ENCODE measurements at places on chromosomes 4 and X. TPM values are rescaled to one million over a fixed set of nuclear protein-coding genes. Genes with fewer than 3 reads are reported as not detected.

GRCh38 chr4:16715482-16715881, 183.0 kb downstream of the LDB2 start:
- no peaks in the 10 kb centered on the region for H3K4me1 ChIP-seq
- H3K4me3 ChIP-seq: no peak overlapping the region
- no peak for DNase-seq
- H3K36me3 ChIP-seq: no peaks in the 10 kb centered on the region

DNA sequence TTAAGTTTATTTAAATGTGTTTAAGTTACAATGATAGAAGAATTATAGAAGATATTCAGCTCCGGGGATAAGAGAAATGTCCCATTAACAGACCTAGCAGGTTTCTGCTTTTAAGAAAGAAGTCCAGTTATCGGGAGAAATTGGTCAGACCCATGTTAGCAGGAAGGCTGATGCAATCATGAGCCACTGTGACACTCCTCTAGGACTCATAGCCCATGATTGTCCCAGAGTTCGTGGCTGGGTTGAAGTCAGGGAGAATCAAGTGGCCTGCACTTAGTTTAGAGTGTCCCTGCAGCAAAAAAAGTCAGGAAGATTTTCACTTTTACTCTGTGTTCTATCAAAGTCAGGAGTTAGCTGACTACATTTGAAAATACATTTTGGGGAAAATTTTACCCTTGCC, 72.0 kb downstream of the TMEM144 start:
- H3K36me3 ChIP-seq: no peaks in the 10 kb centered on the region
- no peak overlapping the region for H3K4me3 ChIP-seq
- H3K27me3 ChIP-seq: no peaks in the 10 kb centered on the region
- no peak for DNase-seq
- no peak overlapping the region for H3K27ac ChIP-seq

- H3K27ac ChIP-seq: no peak overlapping the region
- no peaks in the 10 kb centered on the region for H3K36me3 ChIP-seq
- no peaks in the 10 kb centered on the region for H3K4me1 ChIP-seq
- H3K4me3 ChIP-seq: no peak overlapping the region
- no peak for DNase-seq
Observed at GRCh38 chr4:138663883-138664282, 351.7 kb upstream of the NOCT start.

DNA sequence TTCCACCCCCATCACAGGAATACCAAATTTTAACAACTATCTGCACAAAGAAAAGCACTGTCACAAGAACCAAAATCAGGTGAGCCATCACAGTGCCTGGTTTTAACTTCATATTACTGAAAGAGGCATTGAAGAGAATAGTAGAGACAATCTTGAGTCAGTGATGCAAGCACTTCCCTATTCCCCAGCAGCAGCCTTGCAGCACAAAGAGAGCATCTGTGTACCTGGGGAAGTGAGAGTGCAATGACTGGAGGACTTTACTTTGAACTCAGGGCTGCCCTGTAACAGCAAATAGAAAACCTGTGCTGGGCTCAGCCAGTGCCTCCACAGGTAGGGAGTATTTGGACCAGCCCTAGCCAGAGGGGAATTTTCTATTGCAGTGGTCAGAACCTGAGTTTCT, 361.8 kb downstream of the TEX13C start:
- H3K27ac ChIP-seq: no peak overlapping the region
- no peaks in the 10 kb centered on the region for H3K36me3 ChIP-seq
- H3K4me3 ChIP-seq: no peak overlapping the region
- no peaks in the 10 kb centered on the region for H3K4me1 ChIP-seq
- DNase-seq: no peak

DNA sequence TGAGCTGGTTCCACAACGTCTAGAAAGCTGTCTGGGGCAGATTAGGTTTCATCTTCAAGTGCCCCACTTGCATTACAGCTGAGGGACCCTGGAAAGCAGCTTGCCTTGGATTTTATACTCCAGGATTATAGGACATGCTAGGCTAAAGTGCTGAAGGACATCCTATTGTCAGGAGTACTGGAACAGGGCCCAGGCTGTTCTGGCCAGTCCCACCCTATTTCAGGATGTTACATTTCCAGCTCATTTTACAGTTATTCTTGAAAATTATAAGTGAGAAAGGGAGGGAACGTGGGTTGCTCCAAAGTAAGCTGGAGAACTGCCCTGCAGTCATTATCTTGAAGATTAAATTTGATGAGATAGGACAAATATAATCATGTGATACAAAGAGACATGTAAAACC, 71.0 kb upstream of the UGT8 start:
- no peaks in the 10 kb centered on the region for H3K27me3 ChIP-seq
- H3K4me3 ChIP-seq: no peak overlapping the region
- H3K36me3 ChIP-seq: no peaks in the 10 kb centered on the region
- no peak for DNase-seq
- no peak overlapping the region for H3K27ac ChIP-seq

- H3K4me1 ChIP-seq: no peaks in the 10 kb centered on the region
- H3K36me3 ChIP-seq: no peaks in the 10 kb centered on the region
- H3K27me3 ChIP-seq: no peaks in the 10 kb centered on the region
- no peak overlapping the region for H3K4me3 ChIP-seq
Observed at GRCh38 chrX:120564925-120565324, 4.2 kb upstream of the CUL4B start.

- H3K36me3 ChIP-seq: no peaks in the 10 kb centered on the region
- no peak overlapping the region for H3K27ac ChIP-seq
Observed at GRCh38 chrX:151537572-151537971, 25.9 kb upstream of the PASD1 start.

- DNase-seq: no peak
- H3K4me3 ChIP-seq: no peak overlapping the region
- no peaks in the 10 kb centered on the region for H3K36me3 ChIP-seq
Observed at GRCh38 chr4:167282171-167282864, 48.0 kb upstream of the SPOCK3 start.

DNA sequence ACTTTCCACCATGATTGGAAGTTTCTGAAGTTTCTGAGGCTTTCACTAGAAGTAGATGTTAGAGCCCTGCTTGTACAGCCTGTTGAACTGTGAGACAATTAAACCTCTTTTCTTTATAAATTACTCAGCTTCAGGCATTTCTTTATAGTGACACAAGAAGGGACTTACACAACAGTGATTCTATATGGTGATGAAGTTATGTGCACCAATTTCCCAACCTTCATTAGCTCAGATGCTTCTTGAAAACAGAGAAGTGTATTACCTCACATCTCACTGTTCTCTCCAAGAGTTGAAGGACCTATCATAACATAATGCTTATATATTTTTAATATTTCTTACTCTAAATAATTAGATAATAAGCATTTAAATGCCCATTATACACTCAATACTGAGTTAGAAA, 202.1 kb upstream of the ANXA10 start:
- H3K27me3 ChIP-seq: no peaks in the 10 kb centered on the region
- H3K36me3 ChIP-seq: no peaks in the 10 kb centered on the region
- DNase-seq: no peak

DNA sequence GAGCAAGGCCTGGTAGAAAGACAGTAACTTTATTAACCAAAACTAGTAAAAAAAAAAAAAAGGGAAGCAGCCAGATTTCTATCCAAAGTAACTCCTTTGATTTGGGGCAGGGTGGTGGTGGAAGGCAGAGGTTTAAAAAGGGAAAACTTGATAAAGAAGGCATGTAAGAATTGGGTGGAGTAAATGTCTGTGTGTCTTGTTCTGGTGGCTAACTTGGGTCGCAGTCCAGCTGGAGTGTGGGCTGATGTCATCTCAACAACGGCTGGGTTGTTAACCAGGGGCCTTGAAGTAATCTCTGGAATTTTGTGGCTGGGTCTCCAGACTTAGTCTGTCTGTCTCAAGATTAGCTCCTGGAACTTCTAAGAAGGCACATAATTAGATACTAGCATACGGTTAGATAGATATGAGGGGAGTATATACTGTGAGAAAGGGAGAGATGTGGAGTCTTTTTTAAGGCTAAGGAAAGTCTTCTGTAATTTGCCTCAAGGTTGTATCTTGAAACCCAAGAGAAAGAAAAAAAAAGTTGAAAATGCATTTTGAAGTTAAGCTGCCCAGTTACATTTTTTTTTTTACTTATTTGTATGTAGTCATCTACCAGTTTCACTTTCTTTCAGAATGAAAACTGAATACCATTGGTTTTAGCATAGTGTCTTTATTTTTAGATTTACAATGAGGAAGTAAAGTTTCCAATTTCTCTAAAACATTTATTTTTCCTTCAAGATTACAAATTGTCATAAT, 48.3 kb downstream of the MTHFD2L start:
- no peak for DNase-seq
- peaks cover 26% of the 10 kb centered on the region for H3K4me1 ChIP-seq
- H3K27ac ChIP-seq: no peak overlapping the region
- H3K27me3 ChIP-seq: no peaks in the 10 kb centered on the region
- no peak overlapping the region for H3K4me3 ChIP-seq

- no peaks in the 10 kb centered on the region for H3K4me1 ChIP-seq
- DNase-seq: peak; percentile 55
- H3K36me3 ChIP-seq: no peaks in the 10 kb centered on the region
- H3K4me3 ChIP-seq: peak overlapping the region; percentile 99
Observed at GRCh38 chr4:36243355-36244256, 708 bp downstream of the ARAP2 start.

DNA sequence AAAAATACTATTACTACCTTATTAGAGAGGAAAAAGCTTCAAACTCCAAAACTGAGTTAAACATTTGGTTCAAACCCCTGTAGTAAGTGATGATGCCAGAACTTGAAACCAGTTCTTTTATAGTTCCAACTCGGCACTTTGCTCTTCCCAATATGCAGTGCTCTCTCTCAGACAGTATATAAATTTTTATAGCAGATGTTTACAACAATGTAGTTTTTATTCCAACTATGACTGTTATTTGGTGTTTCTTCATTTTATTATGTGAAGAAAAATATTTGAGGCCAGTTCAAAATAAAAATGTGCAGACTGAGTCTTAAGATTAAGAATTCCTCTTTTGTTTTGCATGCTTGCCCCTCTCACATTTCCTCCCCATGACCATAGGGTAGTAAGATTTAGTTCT, 2.9 kb upstream of the PPP4R3C start:
- H3K27ac ChIP-seq: no peak overlapping the region
- no peak overlapping the region for H3K4me3 ChIP-seq
- no peaks in the 10 kb centered on the region for H3K36me3 ChIP-seq
- no peaks in the 10 kb centered on the region for H3K4me1 ChIP-seq
- DNase-seq: no peak
- no peaks in the 10 kb centered on the region for H3K27me3 ChIP-seq

- no peak for DNase-seq
- no peak overlapping the region for H3K27ac ChIP-seq
- H3K4me3 ChIP-seq: no peak overlapping the region
- H3K36me3 ChIP-seq: no peaks in the 10 kb centered on the region
- H3K4me1 ChIP-seq: no peaks in the 10 kb centered on the region
- no peaks in the 10 kb centered on the region for H3K27me3 ChIP-seq
Observed at GRCh38 chr4:138938366-138938690, 77.3 kb upstream of the NOCT start.

- no peak overlapping the region for H3K4me3 ChIP-seq
- H3K27ac ChIP-seq: no peak overlapping the region
- no peaks in the 10 kb centered on the region for H3K36me3 ChIP-seq
Observed at GRCh38 chr4:35461931-35462659, 782.2 kb downstream of the ARAP2 start.

GRCh38 chr4:73740353-73740778, at the start of gene CXCL8:
TSS of gene CXCL8 (plus strand) at chr4:73740569. CDS start at chr4:73740659, 90 bp downstream.
- H3K27me3 ChIP-seq: no peaks in the 10 kb centered on the region
- peak; percentile 70 for DNase-seq
- H3K36me3 ChIP-seq: no peaks in the 10 kb centered on the region
- H3K4me1 ChIP-seq: peaks cover 8% of the 10 kb centered on the region

DNA sequence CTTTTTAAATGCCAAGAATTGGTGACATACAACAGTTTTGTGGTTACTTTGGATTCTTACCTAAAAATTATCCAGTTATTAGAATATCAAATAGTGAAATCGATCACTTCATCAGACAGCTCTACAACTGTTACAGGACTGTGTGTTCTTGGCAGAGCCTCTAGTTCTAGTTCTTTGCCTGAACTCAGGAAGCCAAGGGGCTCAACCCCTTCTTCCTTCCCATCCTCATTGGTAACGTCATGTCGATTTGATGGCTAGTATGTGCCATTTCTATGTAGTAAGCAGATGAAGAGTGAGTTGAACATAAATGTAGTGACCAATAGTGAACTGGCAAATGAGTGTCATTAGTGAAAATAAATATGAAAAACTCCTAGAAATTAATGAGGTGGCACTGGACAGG, 59.4 kb upstream of the LIMCH1 start:
- H3K4me1 ChIP-seq: no peaks in the 10 kb centered on the region
- H3K27me3 ChIP-seq: no peaks in the 10 kb centered on the region
- no peaks in the 10 kb centered on the region for H3K36me3 ChIP-seq
- DNase-seq: no peak
- no peak overlapping the region for H3K27ac ChIP-seq

DCLK2 gene
- 3.3 TPM for total RNA-seq

IL2 gene
- not detected for total RNA-seq

DOK7 gene
- total RNA-seq: 0.27 TPM

CCDC149 gene
- 3.4 TPM for total RNA-seq

NDST4 gene
- not detected for total RNA-seq

RGN gene
- total RNA-seq: not detected

Measured in transverse colon (tissue), 4 donors.